HTR-8/SVneo (cell line): ENCODE measurements at places on chromosomes 11 and 22.

GRCh38 chr11:118016104-118016503 lies 29.9 kb downstream of the IL10RA start:
- no peak for DNase-seq

DNA sequence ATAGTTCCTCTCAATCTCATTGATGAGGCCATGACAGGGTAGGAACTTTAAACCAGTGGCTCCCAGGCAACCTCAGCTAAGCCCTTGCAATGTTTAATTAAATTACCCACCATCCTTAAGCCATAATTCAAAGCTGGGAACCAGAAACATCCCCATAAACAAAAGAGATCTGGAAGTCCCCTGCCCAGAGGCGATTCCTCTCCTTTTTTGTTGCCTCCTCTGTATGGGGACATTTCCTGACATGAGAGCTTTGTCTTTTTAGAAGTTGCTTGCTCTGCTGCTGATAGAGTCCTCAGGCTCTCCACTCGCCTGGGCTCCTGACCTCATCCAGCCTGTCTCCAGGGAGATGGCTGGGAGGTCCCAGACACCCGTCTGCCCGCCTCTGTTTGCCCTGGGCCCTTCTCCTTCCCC lies 3.2 kb downstream of the DTX4 start:
- DNase-seq, result no peak

DNA sequence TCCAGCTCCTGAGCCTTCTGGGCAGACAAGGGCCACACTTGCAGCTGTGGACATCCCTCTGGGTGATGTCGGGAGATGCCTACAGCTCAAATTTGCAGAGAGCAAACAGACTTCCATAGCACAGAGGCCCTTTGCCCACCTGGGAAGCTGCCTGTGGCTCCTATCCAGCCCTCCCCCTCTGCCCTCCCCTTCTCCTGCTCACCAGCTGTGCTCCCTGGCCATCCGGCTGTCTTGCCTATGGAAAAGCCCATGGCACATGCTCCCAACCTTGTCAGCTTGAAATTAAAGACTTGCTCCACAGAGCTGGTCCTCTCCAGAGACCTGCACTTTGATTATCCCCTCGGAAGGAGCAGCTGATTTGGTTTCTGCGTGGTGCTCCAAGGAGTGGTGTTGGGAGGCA lies 118.9 kb upstream of the NECTIN1 start:
- DNase-seq, result no peak

GRCh38 chr11:38553148-38553547 lies 1955.1 kb upstream of the RAG2 start:
- DNase-seq, result no peak

DNA sequence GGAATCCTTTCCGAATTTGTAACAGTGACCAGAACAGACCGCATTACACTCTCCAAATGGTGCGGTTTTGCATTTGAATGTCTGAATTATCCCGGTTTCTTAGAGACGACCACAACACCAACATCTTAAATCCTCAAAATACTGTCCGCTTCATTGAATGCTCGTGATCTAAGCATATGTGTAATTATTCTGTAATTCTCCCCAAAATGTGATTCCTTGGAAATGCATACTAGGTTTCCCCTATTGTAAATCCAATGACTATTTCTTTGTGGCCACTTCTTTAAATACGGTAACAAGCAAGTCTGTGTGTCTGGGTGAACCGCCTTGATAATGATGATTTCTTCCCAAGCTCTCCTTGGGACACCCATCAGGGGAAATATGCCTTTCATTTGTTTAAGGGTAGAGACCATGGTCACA lies 87.3 kb upstream of the DBX1 start:
- no peak for DNase-seq
